Activated CD4-positive, alpha-beta memory T cell treated with anti-CD3 and anti-CD28 coated beads for 36 hours (primary cell): ENCODE measurements at places on chromosomes 4 and X. TPM values are rescaled to one million over a fixed set of nuclear protein-coding genes. Genes with fewer than 3 reads are reported as not detected.

GRCh38 chr4:128347175-128347868 lies 59.7 kb upstream of the PGRMC2 start:
- no peak for DNase-seq

Gene ANXA3
- total RNA-seq = not detected

GRCh38 chr4:64130907-64131306 lies 278.3 kb downstream of the TECRL start:
- DNase-seq = no peak

GRCh38 chr4:87073199-87074120 lies 138.6 kb downstream of the AFF1 start:
- DNase-seq = peak; percentile 80

- no peak for DNase-seq
Measured at GRCh38 chrX:81202943-81203342, 1.0 kb downstream of the SH3BGRL start.

GRCh38 chr4:25424539-25425228 lies 47.6 kb downstream of the ANAPC4 start:
- DNase-seq = no peak

- DNase-seq = no peak
Measured at GRCh38 chrX:29225670-29226069, 638.4 kb downstream of the IL1RAPL1 start.

GRCh38 chrX:15749642-15750610 lies 11.9 kb downstream of the CA5B start:
- DNase-seq = peak; percentile 35

Gene PNCK
- total RNA-seq = 0.36 TPM
